Activated CD4-positive, alpha-beta memory T cell treated with anti-CD3 and anti-CD28 coated beads for 36 hours (primary cell): ENCODE measurements at places on chromosomes 12 and 14. TPM values are rescaled to one million over a fixed set of nuclear protein-coding genes. Genes with fewer than 3 reads are reported as not detected.

The ANKS1B gene
- total RNA-seq, result 0.97 TPM

The HHIPL1 gene
- 0.29 TPM for total RNA-seq

The KRT86 gene
- total RNA-seq, result 0.10 TPM

The JPH4 gene
- not detected for total RNA-seq

- DNase-seq, result no peak
Observed at GRCh38 chr12:66661357-66661756, 17.5 kb downstream of the GRIP1 start.

- DNase-seq, result no peak
Observed at GRCh38 chr12:19801941-19802340, 362.6 kb downstream of the AEBP2 start.

- no peak for DNase-seq
Observed at GRCh38 chr12:28089338-28089737, 100.9 kb upstream of the CCDC91 start.

DNA sequence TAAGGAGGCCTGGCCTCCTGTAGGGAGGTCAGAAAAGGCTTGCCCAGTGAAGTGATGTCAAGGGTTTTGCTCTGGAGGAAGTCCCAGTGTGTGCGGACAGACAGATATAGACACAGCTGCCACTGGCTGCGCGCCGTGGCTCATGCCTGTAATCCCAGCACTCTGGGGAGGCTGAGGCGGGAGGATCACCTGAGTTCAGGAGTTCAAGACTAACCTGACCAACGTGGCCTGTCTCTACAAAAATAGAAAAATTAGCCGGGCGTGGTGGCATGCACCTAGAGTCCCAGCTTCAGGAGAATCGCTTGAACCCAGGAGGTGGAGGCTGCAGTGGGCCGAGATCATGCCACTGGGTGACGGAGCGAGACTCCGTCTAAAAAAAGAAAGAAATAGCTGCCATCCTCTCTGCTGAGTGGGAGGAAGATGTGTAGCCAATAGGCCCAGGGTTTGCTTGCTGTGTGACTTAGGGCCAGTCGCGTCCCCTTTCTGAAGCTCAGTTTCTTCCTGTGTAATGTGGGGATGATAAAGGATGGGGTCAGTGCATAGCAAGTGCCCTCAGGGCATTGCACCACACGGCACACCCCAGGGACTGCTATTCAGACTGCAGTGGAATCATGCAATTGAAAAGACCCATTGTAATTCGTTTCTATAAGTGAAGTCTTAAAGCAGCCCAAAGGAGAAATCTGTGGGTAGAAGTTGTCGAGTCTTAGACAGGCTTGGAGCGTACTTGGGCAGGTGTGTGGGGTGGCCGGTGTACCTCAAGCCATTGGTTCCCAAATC is 18.7 kb upstream of the MLEC start:
- DNase-seq, result no peak

DNA sequence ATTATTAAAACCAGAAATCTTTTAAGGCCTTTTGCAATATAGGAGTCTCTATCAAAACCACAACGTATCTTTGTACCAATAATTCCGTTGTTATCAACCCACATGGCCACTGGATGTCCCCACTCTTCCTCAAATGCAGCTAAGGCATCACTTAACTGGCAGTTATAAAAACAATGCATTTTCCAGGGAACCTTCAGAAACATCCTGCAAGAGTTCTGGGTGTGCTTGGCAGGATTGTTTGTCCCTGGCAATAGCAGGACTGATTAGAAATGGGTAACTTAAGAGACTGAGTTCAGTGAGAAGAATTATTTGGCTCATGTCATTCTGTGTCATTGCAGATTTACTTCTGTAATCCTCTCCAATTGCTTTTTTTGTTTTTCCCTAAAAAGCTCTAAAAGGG is 112.0 kb downstream of the SLC15A5 start:
- no peak for DNase-seq

GRCh38 chr12:11811008-11811407 is 161.5 kb downstream of the ETV6 start:
- DNase-seq, result no peak
